ENCODE measurements at places on chromosomes 11 and 22.
A peak's percentile ranks its signal among the peaks of the same experiment; 100 is the strongest.

GRCh38 chr11:109991835-109992234, 101.4 kb upstream of the ZC3H12C start:
- DNase-seq, result no peak

DNA sequence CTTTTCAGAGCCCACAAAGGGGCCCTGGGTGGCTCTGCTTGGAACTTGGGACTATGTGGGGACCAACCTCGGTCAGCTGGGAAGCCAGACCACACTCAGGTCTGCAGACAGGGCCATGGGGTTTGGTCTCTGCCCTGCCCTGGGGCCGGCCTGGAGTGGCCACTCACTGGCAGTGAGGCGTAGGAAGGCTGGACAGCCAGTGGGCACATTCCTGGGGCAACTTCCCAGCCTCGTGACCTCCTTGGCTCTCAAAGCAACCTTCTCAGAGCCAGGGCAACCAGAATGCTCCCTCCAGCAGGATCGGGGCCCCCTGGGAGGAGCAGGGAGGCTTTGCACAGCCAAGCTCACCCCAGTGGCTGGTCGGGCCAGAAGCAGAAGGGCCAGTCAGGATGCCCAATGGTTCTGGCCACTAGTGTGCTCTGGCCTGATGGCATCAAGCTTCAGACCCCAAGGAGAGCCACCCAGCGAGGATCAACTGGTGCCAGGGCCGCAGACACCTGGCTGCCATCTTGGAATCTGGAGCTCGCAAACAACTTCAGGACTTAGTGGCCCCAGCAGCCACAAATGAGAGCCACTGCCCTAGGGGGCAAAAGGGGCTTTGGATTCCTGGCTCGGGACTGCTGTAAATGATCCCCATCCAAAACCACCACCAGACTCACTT, 87.1 kb downstream of the MYEOV start:
- DNase-seq, result no peak

- no peak for DNase-seq
Observed at GRCh38 chr11:468036-468435, 18.0 kb downstream of the PTDSS2 start.

GRCh38 chr11:21628641-21629040, 564.2 kb upstream of the ANO5 start:
- DNase-seq, result no peak

DNA sequence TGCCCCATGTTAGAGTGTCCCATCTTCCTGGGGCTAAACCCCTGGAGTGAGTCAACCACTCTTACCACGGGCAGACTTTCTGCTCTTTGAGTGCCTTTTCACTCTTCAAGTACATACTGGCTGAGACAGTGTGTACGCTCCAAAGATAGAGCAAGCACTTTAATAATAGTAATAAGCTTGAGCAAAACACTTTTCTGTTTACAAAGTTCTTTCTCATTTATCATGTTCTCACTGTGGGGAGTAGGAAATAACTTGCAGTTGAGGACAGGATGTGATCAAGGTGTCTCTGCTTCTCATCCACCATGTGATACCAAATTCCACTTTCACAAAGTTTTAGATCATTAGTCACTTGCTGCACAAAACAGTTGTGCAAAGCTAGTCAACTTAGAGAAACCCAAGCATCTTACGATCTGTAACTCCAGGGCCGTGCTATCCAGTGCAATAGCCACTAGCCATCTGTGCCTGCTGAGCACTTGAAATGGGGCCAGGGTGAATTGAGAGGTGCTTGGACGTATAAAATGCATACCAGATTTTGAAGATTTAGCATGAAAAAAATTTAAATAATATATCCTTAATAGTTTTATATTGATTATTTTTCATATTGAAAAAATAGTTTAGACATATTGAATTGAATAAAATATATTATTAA, 135.3 kb downstream of the KIF18A start:
- DNase-seq, result no peak

DNA sequence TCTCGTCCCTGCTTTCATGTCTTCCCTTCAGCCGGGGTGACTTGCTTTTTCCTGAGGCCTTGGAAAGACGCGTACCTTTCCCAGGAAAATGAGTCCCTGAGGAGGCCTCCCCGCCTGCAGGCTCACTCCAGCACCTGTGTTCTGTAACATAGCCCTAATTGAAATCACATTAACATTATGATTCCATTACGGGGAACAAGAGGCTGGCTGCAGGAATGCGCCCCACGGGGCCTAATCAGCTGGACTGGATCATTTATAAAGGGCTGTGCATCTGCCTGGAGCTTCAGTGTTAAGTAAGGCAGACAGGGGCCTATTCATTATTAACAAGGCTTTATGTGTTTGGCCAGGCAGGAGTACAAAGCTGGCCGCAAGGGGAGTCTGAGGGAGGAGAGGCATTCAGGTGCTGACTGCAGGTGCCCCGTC, 41.9 kb upstream of the TSPAN18 start:
- DNase-seq, result no peak

DNA sequence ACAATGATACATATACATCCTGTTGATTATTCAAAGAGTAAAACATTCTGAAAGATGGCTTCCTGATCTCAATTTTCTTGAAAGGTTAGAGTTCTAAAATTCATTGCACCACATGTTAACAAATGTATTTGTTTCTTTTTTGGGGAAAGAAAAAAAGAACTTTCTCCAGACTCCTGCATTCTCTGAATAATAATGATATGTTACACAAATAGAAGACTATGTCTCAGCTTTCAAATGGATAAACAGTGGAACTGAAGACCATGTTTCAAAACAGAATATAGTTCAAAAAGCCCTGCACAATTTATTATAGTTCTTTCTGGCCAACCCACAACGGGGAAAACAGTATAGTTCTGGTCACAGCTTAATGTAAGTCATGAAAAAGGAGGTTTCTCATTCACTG, 277.0 kb downstream of the SBF2 start:
- no peak for DNase-seq

DNA sequence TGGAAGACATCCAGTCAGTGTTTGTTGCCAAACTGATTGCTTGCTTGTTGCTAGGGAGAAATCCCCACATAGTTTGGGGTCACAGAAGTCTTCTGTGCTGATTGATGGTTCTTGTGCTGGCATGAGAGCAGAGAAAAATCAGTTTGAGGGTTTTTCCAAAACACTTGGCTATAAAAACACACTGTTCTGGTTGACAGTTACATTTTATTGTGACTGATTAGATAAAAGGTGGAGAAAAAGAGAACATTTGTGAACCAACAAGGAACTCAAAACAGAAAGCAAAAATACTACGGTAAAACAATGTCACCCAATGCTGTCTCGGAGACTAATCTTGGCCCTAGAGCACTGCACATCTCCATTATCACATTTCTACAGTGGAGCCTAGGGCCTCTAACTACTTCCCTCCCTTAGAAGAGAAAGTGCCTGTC, 14.4 kb upstream of the EIF4G2 start:
- no peak for DNase-seq

DNA sequence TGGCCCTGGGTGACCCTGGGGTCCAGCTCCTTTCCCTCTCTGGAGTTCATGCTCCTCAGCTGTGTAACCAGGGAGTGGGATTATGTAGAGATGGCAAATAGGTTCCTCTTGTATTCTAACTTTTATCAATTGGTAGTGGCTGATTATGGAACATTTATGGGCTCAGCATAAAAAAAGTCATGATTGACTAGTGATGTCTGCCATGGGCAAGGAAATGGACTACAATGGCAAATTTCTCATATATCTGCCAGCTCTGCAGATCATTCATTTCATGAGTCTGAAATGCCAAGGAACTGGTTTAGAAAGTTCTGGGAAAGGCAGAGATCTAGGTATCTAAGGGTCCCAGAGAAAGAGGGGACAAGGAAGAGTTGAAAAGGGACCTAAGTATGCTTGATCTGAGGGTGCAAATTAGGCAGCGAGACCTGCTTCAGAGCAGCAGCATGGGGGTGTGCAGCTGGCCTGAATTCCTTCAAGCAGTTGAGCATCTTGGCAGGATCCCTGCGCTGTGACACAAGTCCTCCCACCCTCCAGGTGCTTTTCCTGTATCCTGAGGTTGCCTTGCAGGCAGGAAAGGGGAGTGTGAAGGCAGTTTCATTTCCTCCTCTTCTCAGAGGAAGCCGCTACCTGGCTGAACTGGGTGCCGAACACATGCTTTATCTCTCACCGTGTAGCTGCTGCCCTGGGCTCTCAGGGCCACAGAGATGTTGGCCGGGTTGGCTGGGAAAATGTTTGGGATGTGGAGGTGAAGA, 10.4 kb downstream of the SLC15A3 start:
- DNase-seq, result no peak

- DNase-seq, result no peak
Observed at GRCh38 chr11:67044496-67044895, 12.2 kb upstream of the RHOD start.

GRCh38 chr11:113613619-113614018, 92.5 kb downstream of the TMPRSS5 start:
- no peak for DNase-seq

DNA sequence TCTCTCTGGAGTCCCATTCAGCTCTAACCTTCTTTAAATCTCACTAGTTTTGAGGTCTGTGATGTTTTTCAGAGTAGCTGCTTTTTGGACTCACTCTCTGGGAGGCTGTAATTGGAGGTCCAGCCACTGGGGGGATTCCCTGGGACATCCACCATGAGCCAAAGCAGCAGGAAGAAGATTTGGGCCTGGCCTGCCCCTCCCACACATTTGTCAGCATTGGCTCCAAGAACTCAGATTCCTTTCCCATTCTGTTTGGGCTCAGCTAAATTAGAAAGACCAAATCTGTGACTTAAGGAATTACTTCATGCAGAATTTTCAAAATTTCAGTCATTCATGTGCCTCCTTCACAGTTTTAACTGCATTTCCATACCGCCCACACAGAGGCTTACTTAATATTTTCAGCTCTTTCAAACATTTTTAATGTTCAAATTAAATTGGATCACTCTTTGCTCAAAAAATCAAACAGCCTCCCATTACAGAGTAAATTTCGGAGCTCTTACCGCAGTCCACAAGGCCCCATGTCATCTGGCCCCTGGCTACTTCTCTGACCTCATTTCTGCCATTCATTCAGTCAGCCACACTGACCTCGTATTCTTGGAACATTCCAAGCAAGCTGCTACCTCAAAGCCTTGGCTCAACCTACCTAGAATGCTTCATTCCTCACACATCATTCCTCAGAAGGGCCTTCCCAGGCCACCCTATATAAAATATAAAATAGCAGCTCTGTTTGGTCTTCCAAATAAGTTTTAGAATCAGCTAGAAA, 54.5 kb upstream of the RRAS2 start:
- peak; percentile 27 for DNase-seq

GRCh38 chr11:69163842-69164241, 8.1 kb downstream of the SMIM38 start:
- no peak for DNase-seq

DNA sequence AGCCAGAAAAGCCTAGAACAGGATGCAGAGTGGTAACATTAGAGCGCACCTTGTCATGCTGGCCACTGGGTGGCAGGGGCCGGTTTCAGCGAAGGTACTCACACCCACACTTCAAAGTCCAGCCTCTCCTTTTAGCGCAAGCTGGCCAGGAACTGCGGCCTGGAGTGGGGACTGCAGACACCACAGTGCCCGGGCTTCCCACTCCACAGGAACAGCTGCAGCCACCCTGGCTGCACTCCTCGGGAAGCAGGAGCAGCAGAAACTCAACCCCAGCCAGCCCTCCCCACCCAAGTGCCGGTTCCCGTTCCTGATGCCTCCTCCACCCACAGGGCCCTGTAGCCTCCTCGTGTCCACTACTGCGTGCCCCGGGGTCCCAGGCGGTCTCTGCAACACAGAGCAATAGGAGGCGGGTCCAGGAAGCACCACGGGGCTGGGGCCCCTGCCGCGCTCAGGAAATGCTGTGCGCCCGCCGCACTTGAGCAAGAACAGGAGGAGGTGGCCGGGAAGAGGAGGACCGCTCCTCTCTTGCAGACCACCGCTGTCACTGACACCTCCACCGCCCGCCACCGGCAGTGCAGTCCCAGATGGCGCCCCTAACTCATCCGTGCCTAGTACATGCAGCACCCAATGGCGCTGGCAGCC, 2.2 kb downstream of the RFPL2 start:
- DNase-seq, result peak; percentile 58

DNA sequence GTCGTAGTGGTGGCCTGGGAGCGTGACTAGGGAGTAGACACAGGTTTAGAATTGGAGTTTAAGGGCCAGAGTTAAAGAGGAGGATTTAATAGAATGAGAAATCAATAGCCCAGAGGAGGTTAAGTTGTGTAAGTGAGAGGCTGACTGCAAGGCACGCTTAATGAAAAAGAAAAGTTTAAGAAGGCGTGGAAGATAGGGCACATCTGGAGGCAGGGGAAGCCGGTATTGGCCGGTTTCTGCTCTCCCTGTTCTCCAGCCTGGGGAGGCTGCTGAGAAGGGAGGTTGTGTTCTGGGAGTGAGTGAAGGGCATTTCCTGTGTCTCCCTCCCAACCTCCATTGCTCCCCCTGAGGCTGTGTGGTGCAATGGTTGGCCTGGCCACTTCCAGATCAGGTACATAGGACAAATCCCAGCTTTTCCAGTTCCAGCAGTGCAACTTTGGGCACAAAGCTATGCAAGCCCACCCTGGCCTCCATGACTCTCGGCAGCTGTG, 6.3 kb downstream of the GRIK4 start:
- no peak for DNase-seq

GRCh38 chr22:30390974-30391691, 3.9 kb upstream of the RNF215 start:
- DNase-seq, result peak; percentile 77

DNA sequence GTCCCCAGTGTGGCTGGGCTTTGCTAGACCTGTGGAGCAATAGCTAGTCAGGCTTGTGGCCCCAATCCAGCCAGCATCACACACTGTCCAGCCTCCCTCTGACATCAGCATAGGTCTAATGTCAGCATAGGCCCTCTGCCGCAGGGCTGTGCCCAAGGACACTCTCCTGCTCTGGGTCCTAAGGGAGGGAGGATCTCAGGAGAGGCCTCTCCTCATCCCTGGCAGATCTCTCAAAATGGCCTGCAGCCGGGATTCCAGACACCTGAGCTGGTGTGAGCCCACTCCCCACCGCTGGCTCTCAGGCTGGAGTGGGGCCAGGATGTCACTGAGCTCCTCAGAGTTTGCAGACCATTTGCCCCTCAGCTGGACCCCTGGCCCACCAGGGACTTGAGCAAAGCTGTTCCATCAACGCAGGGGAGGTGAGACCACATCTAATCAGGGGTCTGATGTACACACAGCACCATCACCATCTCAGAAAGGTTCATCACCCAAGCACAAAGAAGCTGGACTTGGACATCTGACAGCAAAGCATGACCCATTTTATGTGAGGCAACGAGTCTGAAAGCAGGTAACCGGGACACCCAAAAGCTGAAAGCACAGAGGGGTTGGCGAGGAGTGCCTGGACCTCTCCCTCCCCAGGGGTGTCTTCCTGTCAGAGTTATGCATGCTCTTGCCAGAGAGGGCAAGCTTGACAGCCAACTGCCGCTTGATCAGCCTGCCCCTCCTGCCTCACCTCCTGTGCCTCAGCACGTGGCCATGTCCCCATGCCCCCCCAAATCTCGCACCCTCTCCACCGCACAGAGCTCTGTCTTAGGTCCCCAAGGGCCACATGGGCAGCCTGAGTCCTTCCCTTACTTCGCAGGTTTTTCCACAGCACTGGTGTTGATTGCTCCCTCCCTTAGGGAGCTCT, 69.7 kb upstream of the SEPTIN5 start:
- no peak for DNase-seq

- no peak for DNase-seq
Observed at GRCh38 chr22:40764763-40765441, 54.2 kb downstream of the SLC25A17 start.

GRCh38 chr22:40826984-40827741, 8.0 kb upstream of the SLC25A17 start:
- DNase-seq, result no peak

GRCh38 chr11:70854201-70854600, 398.2 kb downstream of the SHANK2 start:
- DNase-seq, result no peak

- DNase-seq, result no peak
Observed at GRCh38 chr11:79694368-79694767, 253.5 kb upstream of the TENM4 start.
